ENCODE measurements at places on chromosomes 16 and 17.
A peak's percentile ranks its signal among the peaks of the same experiment; 100 is the strongest.

DNA sequence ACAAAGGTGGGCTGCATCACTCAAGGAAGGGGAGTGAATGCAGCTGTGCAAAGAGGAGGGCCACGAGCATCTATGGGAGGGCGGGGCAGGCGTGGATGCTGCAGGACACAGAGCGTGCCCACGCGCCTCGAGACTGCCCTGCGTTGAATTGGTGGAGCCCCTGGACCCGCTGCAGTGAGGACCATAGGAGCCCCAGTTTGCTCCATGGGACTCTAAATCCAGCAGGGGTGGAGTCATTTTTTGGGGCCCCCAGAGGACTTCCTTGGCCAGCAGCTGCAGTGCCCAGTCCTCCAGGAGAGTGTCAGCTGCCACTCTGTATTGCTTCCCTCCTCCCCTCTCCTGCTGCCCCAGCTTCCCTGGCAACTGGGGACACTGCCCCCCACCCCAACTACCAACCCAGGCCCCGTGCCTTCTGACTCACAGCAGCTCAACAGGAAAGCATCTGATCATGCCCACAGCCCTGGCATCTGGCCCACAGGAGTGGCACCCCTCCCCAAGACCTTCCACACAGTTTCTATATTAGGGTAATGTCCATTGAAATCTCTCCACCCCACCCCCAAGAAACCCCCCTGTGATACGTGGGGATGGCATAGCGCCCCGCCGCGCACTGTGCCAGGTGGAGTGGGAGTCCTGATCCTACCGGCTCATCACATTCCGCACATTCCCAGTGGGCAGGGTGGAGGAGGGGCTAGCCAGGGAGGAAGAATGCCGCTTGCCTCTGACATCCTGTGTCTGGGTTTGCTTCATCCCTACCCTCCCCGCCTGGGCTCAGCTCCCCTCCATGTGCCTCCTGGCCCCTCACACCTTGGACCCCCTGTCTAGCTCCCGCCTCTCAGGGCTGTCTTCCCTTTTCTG is 27.8 kb upstream of the ITGA3 start:
- DNase-seq: no peak

DNA sequence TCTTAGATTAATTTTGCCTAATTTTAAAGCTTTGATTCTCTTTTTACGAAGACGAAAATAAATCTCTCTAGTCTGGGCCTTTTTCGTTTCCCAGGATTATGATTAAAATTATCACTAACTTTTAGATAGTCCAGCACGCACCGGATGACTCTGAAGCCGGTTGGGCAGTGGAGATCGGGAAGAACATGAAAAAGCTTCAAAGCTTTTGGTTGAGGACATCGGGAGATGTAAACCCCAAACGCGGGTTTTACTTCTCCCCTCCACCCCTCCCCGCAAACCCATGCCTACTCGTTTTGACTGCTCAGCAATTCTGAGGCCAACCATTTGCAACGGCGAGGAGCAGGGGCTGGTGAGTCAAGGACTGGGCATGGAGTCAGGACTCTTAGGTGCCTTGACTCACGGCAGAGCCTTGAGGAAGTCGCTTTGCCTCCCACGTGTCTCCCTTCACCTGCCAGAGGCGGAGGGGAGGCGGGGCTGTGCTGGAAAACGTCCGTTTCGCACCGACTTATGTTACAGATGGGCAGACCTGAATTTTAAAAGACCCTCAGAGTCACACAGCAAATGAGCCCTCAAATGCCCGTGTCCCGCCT is 989 bp upstream of the DUSP14 start:
- peak; percentile 44 for DNase-seq

- no peak for DNase-seq
Observed at GRCh38 chr17:56793957-56794356, 39.8 kb downstream of the C17orf67 start.

DNA sequence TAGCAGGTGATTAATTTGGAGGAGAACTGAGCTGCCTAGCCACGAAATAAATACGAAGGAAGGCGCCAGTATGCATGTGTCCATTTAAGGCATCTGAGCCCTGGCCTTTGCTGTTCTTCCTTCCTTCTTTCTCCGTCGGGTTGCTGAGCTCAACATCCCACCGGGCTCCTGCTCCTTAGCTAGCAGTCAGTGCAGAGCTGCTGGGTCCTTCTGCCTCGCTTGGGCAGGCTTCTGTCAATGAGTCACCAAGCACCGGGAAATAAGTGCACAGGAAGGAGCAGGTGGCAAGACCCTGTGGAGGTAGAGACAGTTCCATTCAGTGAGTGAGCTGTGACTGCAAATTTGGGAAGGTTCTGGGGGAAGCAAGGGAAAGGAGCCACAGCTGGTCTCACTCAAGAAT is 120.7 kb downstream of the CCDC182 start:
- no peak for DNase-seq

GRCh38 chr17:6641247-6641863 is 495 bp downstream of the TXNDC17 start:
- peak; percentile 1 for DNase-seq

DNA sequence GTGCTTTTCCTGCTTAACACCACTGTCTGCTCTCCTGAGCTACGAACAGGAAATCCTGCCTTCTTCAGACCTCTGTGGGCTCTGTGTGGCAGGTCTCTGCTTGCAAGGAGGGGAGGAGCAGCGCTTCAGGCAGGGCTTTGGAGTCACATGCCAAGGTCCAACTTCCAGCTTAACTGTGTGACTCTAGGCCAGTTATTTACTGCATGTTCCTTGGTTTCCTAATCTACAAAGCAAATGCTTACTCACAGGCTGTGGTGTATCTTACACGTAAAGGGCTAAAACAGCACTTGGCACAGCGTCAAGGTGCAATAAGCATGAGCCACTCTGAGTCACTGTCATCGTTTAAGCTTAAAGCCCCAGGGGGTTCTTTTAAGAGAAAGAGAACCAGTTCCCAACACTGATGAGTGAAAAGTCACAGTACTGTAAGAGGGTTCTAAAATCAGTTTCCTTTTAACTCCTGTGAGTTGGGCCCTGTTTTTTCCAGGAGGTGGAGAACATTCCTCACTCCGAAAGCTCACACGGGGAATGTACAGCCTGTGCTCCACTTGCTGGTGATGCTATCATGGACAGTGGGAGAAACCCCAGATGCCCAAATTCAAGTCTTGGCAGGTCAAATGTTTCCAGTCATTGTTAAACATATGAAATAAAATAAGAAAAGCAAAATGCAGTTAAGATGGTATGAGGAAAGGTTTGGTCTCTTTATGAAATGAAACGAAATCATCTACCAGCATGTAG is 54.1 kb upstream of the BCAR1 start:
- DNase-seq: no peak

DNA sequence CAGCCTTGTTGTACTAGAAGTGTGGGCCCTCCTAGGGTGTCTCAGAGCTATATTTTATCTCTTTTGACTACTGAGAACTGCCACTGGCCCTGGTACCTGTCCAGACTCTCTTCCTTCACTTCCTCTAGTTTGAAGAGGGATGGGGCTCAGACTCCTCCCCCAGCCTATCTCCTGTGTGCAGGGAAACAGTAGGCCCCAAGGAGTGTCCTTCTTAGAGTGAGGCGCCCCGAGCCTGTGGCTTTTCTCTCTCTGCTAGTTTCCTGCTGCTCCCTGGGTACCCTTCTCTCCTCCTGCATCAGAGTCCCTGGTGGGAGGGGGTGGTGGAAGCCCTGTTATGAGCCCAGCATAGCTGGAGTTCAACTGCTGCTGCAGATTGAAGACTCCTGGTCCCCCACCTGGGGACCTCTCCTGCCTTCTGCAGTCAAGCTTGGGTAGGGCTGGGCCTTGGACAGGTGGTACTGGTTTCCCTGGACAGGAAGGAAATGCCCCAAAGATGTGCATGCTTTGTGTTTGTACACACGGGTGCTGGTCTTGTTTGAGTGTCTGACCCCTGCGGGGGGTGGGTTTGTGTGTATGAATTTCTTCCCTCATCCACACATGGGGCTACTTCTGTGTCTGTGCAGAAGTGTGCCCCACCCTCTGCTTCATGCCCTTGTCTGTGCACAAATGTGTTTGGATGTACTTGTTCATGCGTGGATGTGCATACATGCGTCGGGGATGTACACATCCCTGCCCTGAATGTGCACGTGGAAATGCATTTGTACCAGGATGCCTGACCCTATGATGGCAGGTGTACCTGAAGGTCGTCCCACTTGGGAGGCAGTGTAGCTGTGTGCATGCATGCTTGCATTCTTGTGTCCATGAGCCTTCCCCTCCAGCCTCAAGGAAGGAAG is 6.9 kb downstream of the RARA start:
- DNase-seq: peak; percentile 67

DNA sequence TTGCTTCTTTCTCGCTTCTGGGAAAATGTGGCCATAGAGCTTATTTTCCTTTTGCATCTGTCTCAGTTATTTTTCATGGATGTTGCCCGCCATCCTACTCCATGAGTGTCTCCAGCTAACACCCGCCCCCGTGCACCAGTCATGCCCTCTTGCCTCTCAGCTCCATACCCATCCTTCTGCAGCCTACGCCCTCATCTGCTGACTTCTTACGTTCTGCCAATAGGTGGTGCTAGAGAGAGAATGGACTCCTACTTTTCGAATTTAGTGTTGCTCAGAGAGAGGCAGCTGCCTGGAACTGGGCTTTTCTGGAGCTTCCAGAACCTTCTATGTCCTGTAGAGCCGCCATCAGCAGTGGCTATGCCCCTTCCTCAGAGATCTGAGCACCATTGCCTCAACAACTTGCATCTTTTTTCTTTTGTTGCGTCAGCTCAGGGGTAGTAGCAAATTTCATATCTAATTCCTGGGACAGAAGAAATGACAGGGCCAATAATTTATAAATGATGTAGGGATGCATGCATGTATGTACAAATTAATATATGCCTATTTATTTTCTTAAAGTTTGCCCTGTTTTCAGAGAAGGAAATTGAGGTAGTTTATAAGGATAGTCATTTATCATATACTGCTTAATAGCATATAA is 119.7 kb upstream of the MYOCD start:
- peak; percentile 2 for DNase-seq

DNA sequence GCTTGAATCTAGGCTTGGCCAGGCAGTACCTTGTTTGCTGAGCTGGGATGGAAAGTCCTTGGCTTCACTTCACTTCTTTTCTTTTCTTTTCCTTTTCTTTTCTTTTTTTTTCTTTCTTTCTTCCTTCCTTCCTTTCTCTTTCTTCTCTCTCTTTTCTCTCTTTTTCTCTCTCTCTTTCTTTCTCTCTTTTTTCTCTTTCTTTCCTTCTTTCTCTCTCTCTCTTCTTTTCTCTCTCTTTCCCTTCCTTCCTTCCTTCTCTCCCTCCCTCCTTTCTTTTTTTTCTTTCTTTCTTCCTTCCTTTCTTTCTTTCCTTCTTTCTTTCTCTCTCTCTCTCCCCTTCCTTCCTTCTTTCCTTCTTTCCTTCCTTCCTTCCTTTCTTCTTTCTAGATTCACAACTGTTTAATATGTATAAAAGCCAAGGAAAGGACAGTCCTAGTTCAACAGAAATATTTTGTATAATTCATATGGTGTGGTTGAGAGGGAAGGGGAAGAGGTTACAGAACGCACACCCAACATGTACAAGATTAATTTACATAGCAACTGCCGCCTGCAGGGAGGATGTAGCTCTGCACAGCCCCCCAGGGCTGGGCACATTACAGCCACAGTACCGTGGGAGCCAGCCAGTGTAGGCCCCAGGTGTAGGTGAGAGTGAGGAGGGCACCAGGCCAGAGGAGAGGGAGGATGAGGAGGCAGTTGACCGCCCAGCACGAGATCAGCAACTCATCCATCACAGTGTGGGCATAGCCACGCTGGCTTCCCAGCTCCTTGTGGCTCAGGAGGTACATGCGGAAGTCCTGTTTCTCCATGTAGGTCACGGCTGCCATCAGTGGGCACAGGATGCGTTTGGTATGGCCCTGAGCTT is 9.7 kb upstream of the ITGB3 start:
- no peak for DNase-seq

DNA sequence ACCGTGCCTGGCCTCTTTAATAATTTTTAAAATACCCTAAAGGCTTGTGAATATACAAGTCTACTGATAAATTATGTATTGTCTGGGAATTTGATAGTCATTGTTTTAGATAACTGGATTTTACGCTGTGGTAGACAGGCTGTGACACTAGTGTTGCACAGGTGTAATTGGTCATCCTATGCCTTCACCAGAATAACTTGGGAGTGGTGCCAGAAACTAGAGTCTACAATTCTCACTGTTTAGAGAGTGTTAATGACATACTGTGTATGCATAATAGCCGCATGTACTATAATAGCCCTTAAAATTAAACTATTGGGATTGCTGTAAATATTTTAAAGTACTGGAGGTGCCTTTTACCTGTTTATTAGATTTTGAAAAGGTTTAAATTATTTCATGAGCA is 11.4 kb downstream of the CNEP1R1 start:
- DNase-seq: no peak

GRCh38 chr17:61694095-61694494 is 103.1 kb upstream of the NACA2 start:
- DNase-seq: no peak

DNA sequence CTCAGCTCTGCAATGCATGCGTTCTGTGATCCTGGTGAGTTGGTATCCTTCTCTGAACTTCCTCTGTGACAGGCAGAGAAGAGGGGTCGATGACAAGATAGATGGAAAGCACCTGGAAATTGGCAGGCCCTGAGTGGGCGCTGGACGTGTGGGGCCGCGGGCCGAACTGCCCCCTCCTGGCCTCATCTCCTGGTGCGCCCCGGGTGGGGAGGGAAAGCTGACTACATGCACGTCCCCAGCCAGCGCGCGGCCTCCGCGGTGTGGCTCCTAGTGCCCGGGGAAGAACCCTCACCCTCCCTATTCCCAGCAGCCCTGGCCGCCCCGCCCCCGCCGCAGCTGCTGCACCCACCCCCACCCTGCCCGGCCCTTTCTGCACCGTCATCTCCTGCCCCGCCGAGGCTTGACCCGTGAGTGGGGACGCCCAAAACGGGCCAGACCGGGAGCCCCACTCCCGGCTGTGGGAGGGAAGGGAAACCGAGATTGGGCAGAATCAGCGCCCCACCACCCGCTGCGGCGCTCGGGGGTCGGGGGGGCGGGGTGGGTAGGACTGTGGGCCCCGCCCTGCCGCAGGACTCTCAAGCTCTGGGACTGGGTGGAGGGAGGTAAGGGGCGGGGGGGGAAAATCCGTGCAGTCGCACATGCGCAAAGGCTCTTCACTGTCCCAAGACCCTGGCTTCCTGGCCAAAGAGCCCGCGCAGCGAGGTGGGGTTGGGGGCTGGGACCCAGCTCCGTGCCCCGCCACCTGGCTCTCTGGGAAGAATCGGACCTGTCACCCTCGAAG is at the start of gene NOL3:
NOL3 (plus strand) TSS at position 371 of the 781 bp plus-strand sequence.
- DNase-seq: no peak

DNA sequence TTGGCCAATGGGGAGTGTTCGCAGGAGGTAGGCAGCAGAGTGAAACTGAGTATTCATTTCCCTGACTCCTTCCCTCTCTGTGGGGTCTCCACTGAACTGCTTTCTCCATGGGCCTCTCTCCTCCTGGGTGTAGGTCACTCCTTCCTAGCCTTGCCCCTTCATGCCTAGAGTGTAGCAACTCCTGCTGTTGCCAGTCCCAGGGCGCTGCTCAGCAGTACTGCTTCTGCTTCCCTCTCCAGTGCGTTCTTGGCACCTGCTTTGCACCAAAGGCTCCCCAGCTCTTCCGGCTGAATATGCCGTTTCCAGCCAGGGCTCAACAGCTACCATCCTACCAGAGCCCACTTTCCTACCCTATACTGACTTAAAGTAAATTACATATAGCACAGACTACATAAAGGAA is 92.2 kb downstream of the MAF start:
- no peak for DNase-seq

- no peak for DNase-seq
Observed at GRCh38 chr16:77434530-77435271, at the start of gene ADAMTS18. TSS of gene ADAMTS18 (minus strand) at chr16:77435034. CDS start at chr16:77434695, 339 bp downstream.

- DNase-seq: peak; percentile 67
Observed at GRCh38 chr17:74748529-74749278, at the start of gene NHERF1. TSS of gene NHERF1 (plus strand) at chr17:74748628. CDS start at chr17:74748847, 219 bp downstream.

Data from HL-60 (cell line).